CD4-positive, alpha-beta T cell treated with Interleukin-1 beta for 1 hour (primary cell): ENCODE measurements at places on chromosomes 1 and 21.

- DNase-seq = no peak
Observed at GRCh38 chr1:227574926-227575325, 11.6 kb downstream of the ZNF678 start.

GRCh38 chr1:24379733-24380315 lies 33.8 kb downstream of the STPG1 start:
- DNase-seq = no peak

GRCh38 chr1:87330885-87331364 lies 2.2 kb downstream of the LMO4 start:
- no peak for DNase-seq

GRCh38 chr1:174875306-174875705 lies 124.4 kb upstream of the CACYBP start:
- DNase-seq = peak; percentile 42

DNA sequence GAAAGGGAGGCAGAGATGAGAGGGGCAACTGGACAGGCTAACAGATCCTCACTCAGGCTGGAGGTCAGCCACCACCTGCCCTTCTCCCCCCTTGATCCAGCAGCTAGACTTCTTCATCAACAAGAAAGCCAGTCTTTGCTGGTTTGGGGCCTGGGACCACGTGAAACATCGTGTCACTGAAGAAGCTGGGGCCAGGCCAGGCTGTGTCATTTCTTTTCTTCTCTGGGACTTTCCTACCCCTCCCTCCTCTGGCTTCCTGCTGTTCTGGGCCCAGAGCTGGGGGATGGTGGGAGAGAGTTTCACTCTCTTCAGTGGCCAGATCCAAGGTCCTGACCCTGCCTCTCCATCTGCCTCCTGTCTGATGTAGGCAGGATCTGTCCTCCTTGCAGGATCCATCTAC lies 18.1 kb upstream of the SLC26A9 start:
- no peak for DNase-seq

GRCh38 chr1:66182551-66183178 lies 351.3 kb upstream of the SGIP1 start:
- DNase-seq = peak; percentile 18

DNA sequence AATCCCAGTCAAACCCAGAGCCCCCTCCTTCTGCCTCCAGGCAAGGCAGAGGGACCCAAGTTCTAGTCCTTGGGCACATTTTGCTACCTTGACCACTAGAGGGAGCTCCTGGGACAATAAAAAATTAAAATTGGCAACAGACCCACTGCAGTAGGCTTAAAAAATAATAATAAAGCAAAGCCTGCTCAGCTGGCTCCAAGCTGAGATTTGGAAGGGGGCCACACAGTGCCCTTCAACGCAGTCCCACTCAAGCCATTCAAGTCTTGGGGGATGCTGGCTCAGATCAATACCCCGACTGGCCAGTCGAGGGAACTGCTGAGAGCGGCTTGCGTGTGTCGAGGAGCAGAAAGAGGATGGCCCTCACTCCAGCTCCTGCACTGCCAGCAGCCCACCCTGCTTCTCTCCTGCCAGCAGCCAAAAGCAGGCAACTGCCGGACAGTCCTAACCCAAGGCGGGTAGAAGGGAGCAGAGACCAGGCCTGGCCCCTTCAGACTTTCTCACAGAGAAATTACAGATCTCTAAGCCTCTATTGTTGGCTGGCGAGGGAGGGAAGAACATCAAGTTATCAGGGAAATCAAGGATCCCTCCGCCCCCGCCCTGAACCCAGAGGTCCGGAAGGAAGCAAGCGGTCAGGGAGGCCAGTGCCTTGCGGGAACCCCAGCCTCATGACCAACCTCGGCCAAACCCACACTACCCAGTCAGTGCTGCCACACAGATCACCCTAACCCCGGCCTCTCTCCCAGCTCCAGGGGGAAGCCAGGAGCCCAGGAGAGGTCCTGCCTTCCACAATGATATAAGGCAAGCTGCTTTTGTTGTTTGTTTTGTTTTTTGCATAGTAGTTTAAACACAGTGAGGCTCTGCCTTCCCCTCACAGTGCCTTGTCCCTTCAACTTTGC lies 4.9 kb upstream of the ALDH4A1 start:
- DNase-seq = peak; percentile 69

- DNase-seq = no peak
Observed at GRCh38 chr1:57464756-57465155, 40.9 kb upstream of the DAB1 start.

GRCh38 chr21:34526618-34527290 lies 14.7 kb upstream of the KCNE1 start:
- no peak for DNase-seq

DNA sequence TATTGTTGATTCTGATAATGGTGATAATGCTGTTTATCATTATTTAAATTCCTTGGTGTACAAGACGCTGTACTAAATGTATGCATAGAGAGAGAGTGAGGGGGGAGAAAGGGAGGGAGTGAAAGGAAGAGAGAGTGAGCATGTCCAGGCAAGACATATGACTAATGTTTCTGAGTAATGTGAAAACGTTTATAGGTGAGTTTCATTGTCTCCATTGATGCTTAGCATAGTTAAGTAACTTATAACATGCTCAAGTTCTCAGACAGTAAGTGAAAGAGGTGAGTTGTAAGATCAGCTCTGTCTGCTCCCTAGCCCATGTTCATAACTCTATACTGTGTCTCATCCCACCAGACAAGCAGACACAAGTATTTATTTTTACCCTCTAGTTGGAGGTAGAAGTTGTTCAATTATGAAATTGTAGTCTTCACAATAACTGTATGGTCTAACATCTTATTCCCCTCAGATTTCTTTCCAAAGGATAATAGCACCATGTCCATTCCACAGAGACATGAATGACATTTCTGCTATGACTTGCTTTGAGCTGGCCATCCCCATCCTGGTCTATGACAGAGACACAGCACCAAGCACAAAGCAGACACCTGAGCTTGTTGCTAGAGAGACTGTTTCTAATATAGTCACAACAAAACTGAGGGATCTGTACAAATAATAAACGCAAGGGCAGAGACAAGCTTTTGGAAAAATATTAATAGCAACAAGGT lies 285.1 kb downstream of the CACNA1E start:
- no peak for DNase-seq

GRCh38 chr1:43994794-43995790 lies 3.7 kb downstream of the CCDC24 start:
- no peak for DNase-seq

GRCh38 chr1:26276432-26276838 lies 3.5 kb upstream of the SH3BGRL3 start:
- no peak for DNase-seq
